Chondrocyte (in vitro differentiated cells): ENCODE measurements at places on chromosomes 6 and 20. TPM values are rescaled to one million over a fixed set of nuclear protein-coding genes. Genes with fewer than 3 reads are reported as not detected.

DNA sequence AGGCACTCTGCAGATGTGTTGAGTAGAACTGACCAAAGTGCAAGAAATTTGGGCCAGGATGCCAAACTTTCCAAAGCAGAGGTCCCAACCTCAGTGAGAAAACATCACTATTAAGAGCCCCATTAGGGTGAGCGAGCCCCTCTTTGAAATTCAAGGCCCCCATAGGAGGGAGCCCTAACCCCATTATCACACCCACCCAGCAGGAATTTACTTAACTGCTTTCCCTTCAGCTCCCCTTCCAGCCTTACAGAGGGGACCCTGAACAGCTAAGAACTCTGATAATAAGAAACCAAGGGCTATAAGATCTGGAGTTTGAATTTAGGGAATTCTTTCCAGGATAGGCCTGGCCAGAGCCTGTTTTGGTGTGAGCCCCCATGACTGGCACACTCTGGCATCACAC is 130.6 kb downstream of the NFATC2 start:
- no peak for DNase-seq

GRCh38 chr6:116881236-116881635 is 4.2 kb downstream of the RFX6 start:
- no peak for DNase-seq

DNA sequence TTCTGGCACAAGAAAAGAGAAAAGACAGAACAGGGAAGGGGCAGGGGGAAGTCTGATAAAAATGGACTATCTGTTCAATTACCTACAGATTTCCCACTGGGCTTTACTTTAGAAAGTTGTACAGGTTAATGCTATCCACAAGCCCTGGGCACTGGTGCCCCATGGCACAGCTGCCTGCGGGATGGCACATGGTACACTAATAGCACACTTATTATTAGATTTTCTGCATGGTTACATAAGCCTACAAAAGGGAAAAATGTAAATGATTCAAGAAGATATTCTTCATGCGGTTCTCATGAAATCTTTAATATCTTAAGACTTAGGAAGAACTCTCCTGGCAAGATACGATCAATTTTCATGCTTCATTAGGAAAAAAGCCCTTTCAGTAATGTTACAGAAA is 137.5 kb downstream of the GMPR start:
- no peak for DNase-seq

GRCh38 chr6:96124778-96125177 is 109.0 kb downstream of the FUT9 start:
- no peak for DNase-seq

DNA sequence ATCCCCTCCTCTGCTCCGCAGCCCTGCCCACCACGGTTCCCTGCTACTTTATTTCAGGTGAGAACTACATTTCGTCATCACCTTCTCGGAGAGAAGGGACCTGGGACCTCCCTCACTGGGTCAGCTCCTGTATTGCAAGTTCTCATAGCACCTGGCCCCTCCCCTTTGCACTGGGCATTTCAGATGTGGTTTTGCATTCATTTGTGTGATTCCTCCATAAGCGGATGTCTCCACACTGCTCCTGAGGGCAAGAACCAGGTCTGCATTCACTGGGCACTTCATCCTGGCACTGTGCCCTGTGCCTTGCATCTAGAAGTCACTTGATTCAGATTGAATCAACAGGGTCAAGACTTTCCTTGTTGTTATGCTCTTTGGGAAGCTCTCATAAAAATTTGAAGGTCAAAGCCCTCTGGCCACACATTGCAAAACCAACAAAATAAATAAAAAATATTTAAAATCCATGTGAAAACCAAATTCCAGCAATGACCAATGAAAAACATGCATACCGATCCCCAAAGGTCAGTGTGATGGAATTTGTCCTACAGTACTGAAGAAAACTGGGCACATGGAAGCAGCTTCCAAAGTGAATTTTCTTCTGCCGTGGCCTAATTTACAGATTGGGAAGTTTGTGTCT is 89.1 kb upstream of the F13A1 start:
- no peak for DNase-seq

DNA sequence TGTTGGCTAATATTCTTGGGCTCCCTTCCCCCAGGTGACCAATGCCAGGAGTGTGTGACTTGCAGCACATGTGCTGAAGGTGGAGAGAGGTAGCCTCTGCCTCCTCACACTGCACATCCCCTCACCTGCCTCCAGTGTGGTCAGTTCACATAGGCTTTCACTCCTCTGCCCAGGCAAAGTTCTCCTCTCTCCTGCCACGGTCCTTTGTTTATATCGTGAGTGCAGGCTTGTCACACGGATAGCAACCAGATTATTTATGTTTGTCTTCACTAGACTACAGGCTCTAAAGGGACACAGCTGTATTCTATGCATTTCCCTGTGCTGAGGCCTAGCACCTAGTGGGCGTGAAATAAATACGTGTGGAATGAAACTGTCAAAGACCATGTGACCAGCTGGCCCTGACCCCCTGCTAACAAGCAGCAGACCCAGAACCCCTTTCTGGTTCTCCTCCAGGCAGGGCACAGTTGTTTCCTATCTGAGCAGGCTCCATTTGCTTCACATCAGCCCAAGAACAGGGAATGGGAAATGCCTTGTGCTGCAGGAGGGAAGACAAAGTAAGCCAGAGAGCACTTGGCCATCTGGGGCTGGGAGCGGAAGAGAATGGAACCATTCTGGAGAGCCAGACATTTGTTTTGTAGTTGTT is 42.3 kb downstream of the UNC5CL start:
- DNase-seq, result no peak

DNA sequence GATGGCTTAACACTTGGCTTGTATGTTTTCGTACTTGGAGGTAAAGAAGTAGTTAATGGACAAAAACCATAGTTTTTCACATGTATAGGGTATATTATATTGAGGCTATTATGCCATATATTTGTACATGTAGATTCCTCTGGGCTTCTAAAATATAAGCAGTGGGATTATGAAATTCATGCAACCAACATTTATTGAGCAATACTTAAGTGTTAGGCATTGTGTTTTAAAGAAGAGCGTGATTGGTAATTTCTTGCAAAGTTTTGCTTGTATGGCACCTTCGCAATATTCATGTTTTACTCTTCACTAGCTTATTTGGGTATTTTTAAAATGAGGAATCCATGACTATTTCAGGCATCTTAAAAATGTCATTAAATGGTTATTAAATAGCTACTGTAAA is 2.5 kb downstream of the TULP4 start:
- no peak for DNase-seq

DNA sequence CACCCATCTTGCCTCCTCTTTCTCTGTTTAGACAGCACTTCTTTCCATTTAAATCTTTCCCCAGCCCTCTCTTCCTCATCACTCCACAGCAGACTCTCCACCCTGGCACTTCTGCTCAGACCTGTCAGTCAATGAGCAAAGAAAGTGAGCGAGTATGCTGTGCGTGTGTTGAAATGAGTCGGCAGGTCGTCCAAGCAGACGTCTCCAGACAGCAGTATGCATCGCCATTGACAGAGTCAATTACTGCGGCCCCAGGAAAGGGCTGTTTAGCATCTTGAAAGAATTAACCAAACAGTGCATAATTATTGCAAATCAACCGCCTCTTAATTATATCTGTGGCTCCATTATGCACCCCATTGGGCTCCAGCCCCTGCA is 54.8 kb upstream of the KCNG1 start:
- no peak for DNase-seq

- DNase-seq, result no peak
Measured at GRCh38 chr6:96898241-96898851, 655 bp upstream of the NDUFAF4 start.

GRCh38 chr6:129306826-129307225 is 403.2 kb downstream of the ARHGAP18 start:
- no peak for DNase-seq

GRCh38 chr6:30615958-30616810 is 859 bp downstream of the PPP1R10 start:
- DNase-seq, result no peak

GRCh38 chr6:143290206-143290605 is 160.3 kb downstream of the ADAT2 start:
- no peak for DNase-seq

DNA sequence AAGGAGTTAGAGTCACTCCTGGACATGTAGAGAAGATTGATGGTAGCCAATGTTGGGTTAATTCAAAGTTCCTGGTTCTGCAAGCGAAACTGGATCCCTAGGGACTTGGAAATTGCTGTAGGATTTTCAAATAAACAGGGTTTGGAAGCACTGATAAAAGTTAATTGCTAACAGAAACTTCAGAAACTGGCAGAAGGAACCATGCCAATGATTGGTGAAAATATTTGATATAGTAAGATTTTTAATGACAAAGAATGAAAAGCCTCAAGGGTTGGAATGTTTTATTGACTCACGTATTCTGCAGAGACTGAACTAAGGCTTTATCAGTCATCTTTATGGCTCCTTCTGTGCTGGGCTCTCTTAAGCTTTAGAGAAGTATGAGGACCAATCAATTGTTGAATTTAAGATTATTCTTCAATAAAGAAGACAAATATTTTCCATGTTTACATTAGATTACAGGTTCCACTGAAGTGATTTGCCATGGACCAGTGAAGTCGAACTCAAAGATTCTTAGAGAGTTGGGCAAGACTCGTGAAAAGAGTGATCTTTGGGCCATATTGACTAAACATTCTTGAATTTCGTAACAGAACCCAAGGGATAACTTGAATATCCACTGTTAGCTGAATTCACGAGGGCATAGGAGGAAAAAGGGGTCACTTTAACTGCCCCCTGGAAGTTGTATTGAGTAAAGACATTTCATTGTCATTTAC is 371.4 kb downstream of the HDGFL1 start:
- DNase-seq, result no peak

DNA sequence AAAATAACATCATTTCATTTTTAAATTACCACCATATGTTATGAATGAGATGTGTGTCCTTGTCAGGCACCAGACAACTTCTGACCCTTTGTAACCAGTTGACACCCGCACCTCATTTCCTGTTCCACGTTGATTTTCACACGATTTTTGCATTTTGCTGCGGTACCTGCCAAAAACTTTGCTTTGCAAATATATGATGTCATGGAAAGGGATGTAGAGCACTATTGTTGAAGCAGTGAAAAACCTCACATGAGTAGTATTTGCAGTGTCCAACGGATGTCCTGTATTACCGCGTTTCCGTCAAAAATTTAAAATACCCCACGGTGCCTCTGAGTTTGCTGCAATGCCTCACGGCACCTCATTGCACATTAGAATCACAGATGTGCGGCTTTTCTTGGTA is 115.6 kb downstream of the MTHFD1L start:
- no peak for DNase-seq

GRCh38 chr6:1786455-1787453 is 177.0 kb downstream of the FOXC1 start:
- DNase-seq, result no peak

DNA sequence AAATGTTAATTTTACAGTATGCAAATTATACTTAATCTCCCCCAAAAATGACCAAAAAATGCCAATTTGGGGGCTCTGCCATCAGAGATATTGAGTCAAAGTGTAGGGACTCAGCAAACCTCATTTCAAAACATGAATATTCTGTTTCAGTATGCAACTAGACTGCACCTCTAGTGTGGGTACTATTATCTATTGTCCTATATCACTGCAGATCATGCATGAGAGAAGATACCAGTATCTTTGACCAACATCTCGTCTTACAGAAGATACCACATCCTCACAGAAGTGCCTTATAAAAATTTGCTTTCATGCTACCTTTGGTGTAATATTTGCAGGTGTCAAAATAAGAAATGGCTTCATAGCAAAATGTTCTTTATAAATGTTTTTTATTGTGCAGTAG is 623.8 kb downstream of the TENT5A start:
- no peak for DNase-seq

DNA sequence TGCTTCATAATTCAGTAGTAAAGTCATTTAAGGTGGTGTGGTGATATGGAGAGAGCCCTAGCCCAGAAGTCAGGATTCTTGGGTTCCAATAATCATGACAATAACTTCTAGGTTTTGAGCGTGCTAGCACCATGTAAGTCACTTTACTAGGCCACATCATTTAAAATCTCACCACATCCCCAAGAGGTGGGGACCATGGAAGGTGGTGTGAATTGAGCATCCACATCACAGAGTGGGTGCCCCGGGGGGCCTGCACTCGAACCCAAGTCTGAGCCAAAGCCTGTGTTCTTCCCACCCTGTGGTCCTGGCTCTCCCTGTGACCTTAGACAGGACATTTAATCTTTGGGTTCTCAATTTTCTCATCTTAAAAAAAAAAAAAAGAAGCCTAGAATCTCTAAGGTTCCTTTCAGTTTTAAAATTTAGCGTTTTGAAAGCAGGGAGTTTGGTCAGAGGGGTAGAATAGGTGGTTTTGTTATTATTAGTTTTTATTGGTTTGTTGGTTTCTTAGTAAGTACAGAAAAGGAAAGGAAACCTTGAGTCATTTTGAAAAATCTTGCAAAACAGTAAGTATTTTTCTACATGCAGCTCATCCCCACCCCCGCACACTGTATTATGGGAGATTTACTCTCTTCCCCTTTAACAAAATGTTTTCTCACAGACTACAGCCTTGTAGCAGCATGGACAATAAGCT is 26.4 kb downstream of the ARMC2 start:
- DNase-seq, result no peak

GRCh38 chr6:83592770-83593394 is 80.5 kb downstream of the PRSS35 start:
- DNase-seq, result no peak

GRCh38 chr6:48834706-48835105 is 628.3 kb downstream of the MMUT start:
- DNase-seq, result no peak

DNA sequence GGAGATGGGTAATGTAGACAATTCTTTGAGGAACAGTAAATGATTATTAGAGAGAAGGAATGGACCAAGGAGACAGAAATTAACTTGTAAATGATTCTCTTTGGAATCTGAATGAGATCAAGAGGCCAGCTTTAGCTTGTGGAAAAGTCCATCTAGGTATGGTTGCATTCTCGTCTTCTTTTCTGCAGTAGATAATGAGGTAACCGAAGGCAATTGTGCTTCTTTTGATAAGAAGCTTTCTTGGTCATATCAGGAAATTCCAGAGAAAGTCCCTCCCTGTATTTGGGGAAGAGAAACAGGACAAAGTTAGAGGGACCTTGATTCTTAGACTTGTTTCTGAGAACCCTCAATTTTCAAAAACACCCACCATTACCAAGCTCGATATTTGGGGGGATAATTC is 109.1 kb upstream of the PRSS16 start:
- no peak for DNase-seq

The RGS17 gene
- 1.5 to 2.2 TPM (median 1.8 TPM) in 3 replicates for total RNA-seq

The BANF2 gene
- total RNA-seq, result not detected in 3 replicates

The MYLK2 gene
- 1.3 to 3.3 TPM (median 2.9 TPM) in 3 replicates for total RNA-seq

The BTN1A1 gene
- not detected in 3 replicates for total RNA-seq

The PTP4A1 gene
- 75.7 to 108 TPM (median 99.2 TPM) in 3 replicates for total RNA-seq

The METTL24 gene
- total RNA-seq, result 0.62 to 0.67 TPM in 2 of 3 replicates, not detected in the other

The MAS1 gene
- not detected in 3 replicates for total RNA-seq

The RIPOR2 gene
- total RNA-seq, result 0.62 to 1.9 TPM (median 0.92 TPM) in 3 replicates

The ATP9A gene
- total RNA-seq, result 43.1 to 49.6 TPM (median 43.4 TPM) in 3 replicates

The HLA-DQB1 gene
- total RNA-seq, result not detected in 3 replicates

The TUBE1 gene
- total RNA-seq, result 13.8 to 24.8 TPM (median 23.9 TPM) in 3 replicates

The UBE2V1 gene
- 79.8 to 100 TPM (median 82.0 TPM) in 3 replicates for total RNA-seq

The SYTL3 gene
- 0.58 to 1.6 TPM (median 1.4 TPM) in 3 replicates for total RNA-seq

The SUMO4 gene
- total RNA-seq, result 1.1 to 2.8 TPM (median 1.5 TPM) in 3 replicates

The BFSP1 gene
- total RNA-seq, result 9.6 to 14.4 TPM (median 11.7 TPM) in 3 replicates
